Stimulated activated naive B cell treated with anti-CD40 and anti-IgM and Interleukin-4, amounts not matched to agents 10 μg/mL and 1 μg/mL and 100 μg/mL, for 72 hours (primary cell): ENCODE measurements at places on chromosomes 13 and 19.

DNA sequence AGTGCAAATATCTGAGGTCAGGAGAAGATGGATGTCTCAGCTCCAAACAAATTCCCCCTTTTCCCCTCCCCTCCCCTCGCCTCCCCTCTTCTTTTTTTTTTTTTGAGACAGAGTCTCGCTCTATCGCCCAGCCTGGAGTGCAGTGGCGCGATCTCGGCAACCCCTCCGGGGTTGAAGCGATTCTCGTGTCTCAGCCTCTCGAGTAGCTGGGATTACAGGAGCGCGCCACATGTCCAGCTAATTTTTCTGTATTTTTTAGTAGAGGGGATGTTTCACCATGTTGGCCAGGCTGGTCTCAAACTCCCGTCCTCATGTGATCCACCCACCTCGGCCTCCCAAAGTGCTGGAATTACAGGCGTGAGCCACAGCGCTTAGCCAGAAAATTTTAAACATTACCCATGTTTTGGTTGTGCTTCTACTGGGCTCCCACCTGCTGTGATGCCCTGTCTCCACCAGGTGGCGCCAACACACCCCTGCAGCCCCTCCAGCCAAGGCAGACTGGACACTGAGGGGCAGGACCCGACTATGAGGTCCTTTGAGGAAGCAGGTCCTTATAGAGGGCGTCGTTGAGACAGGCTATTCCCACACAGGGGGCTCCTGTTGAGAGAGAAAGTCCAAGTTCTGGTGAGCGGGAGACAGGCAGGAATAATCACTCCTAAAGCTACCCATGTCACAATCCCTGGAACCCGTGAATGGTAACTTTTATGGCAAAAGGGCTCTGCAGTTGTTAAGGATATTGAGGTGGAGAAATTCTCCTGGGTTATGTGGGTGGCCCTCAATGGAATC, 6.3 kb downstream of the ERICH4 start:
- peak; percentile 71 for DNase-seq

- DNase-seq, result no peak
Measured at GRCh38 chr19:7469669-7470285, 19.1 kb downstream of the PEX11G start.

DNA sequence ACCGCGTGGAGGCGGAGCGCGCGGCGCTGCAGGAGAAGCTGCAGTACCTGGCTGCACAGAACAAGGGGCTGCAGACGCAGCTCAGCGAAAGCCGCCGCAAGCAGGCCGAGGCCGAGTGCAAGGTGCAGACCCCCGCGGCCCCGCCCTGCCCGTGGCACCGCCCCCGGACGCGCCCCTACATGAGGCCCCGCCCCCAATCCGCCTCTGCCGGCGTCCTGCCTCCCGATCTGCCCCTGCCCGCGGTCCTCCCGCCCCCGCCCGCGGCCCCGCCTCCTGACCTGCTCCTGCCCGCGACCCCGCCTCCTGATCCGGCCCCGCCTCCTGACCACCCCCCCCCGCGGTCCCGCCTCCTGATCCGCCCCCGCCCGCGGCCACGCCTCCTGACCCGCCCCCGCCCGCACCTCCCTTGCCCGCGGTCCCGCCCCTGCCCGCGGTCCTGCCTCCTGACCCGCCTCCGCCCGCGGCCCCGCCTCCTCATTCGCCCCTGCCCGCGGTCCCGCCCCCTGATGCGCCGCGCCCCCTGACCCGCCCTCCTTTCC, 11.7 kb downstream of the PRR36 start:
- DNase-seq, result no peak

DNA sequence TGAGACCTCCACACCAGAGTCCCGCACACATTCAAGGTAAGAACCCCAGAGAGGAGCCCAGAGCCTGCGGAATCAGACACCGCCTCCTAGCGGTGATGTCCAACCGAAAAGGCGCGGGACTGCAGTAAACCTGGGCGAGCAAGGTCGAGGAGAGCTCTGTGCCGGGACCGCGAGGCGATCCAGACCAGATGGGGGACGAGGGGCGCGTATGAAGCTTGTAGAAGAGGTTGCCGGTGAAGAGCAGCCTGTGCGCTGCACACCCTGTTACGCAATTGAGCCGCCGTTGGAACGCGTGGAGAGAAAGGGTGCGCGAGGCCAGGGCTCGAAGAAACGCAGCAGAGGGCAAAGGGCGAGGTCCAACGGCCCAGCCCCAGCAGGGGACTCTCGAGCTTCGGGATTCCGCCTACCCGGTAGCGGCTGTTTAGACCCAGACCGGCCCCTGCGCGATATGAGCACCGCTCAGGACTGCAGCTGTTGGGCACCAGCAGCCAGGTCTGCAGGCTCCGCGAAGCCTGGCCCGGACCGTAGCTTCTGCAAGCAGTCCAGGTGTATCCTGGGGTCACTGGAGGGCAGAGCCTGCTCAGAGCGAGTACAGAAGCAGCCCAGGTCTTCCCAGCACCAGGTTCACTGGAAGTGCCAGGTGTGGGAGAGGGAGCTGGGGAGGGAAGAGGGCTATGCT, 65.9 kb upstream of the ZNF599 start:
- DNase-seq, result no peak

DNA sequence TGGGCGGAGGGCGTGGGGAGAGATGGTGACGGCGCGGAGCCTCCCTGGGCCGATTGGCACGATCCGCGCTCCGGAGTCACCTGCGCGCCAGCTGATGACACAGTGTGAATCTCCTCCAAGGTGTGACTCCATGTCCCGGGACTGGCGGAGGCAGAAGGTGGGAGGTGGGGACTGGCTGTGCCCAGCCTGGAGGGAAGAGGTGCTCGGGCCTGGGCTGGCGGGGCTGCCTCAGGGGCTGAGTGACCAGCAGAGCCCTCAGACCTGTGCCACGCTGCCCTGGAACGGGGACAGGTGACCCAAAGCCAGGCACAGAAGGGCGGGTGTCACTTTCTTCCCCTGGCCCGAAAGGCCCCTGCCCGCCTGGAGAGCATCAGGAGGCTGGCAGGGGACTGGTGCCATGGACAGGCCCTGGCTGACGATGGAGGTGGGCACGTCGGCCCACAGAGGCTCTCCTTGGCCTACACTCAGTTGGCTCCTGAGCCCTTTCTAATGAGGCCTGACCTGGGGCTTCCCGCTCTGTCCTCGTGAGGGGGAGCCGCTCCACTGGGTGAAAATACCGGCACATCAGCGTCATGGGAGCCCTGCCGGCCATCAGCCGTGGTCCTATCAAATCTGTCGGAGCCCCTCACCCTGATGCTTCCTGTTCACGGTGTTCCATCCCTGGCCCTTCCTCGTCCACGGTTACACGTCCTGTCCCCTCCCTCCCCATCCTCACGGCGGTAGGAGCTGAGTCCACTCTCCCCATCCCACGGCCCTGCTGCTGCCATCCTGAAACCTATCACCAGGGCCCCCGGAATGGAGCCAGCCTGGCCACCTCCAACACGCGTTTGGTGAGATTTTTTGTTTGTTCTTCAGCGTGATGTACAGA, 75.6 kb downstream of the SPACA7 start:
- no peak for DNase-seq

- no peak for DNase-seq
Measured at GRCh38 chr19:9427941-9428340, 7.4 kb downstream of the ZNF266 start.

- no peak for DNase-seq
Measured at GRCh38 chr19:44539236-44539826, 9.9 kb upstream of the CEACAM20 start.

GRCh38 chr19:29277102-29277501, 64.2 kb upstream of the UQCRFS1 start:
- peak; percentile 64 for DNase-seq

DNA sequence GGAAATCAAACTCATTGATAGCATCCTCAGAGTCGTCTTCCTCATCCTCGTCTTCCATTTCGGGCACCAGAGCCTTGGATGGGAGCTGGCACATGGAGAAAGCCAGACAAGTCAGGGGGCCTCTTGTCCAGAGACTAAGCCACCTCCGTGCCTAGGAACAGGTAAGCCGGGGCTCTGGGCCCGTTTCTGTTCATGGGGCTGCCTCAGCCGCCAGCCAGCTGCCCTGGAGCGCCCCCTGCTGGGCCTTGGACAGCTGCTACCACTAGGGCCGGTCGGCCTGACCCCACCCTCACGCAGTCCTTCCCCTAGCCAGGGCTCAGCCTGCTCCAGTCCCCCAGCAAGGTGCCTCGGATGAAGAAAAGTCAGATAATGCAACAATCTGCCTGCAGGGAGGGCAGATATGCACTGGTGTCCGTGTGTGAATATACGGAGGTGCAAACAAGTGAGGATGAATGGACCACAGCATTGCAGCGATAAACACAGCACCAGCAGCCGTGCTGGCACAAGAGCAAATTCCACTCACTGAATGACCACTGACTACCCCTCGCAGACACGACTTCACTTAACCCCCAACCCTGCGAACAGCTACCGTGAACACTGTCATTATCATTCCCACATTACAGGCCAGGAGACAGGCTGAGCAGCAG, 11.9 kb upstream of the PRKD2 start:
- peak; percentile 69 for DNase-seq

DNA sequence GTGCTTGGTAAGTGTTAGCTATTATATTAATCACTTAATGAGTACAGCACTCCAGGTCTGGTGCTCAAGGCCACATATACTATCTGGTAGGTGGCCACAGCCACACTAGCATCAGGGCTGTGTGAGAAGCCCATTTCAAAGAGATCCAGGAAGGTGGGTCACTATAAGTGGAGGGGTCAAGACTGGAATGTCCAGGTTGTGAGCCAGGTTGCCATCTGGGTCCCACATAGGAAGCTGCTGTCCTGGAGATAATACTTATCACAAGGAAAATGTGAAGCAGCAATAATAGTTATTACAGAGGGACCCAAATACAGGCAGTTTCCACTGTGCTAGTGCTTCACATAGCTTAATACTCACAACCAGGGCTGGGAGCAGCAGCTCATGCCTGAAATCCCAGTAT, 13.1 kb downstream of the C19orf47 start:
- no peak for DNase-seq

GRCh38 chr19:1514295-1514661, 1.5 kb upstream of the ADAMTSL5 start:
- DNase-seq, result no peak

DNA sequence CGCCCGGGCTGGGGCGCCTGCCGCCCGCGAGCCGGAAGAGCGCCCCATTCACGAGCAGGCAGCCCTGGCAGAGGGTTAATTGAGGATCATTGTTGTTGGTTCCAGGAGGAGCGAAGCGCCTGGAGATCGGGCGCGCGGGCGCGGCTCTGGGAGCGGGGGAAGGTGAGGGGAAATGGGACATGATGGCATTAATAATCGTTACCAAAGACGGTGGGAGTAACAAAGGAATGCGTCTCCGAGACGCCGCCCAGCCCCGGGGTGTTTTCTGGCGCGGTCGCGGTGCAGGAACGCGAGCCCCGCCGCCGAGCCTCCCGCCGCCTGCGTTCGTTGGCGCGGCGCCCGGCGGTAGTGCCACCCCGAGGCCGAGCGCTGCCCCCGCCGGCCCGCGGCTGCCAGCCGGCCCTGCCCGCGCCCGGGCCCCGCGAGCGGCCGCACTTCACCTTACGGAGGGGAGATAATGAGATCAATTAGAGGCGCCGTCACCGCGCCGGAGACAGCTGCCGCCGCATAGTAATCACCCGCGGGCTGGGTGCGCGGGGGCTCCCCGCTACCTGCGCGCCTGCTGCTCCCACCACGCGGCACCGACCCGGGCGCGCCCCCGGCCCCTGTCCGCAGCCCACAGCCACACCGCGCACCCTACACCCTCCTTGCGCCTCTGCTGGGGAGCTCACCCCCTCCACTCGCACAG, 2.8 kb downstream of the ZNF536 start:
- no peak for DNase-seq
